Gastroesophageal sphincter (tissue), 4 donors: ENCODE measurements at places on chromosomes 1 and 21.

GRCh38 chr1:234617131-234617985, 7.4 kb upstream of the IRF2BP2 start:
- no peak for ATAC-seq
- H3K27me3 ChIP-seq = no peaks in the 10 kb centered on the region
- no peak overlapping the region for H3K27ac ChIP-seq
- H3K4me1 ChIP-seq = peaks cover 60% of the 10 kb centered on the region
- no peaks in the 10 kb centered on the region for H3K36me3 ChIP-seq

- no peaks in the 10 kb centered on the region for H3K36me3 ChIP-seq
- H3K4me3 ChIP-seq = no peak overlapping the region
- no peaks in the 10 kb centered on the region for H3K27me3 ChIP-seq
- H3K4me1 ChIP-seq = peaks cover 5% of the 10 kb centered on the region
Measured at GRCh38 chr1:24015221-24016210, 35.4 kb upstream of the SRSF10 start.

GRCh38 chr1:51957618-51958017, 32.9 kb downstream of the RAB3B start:
- no peaks in the 10 kb centered on the region for H3K4me1 ChIP-seq
- no peak overlapping the region for H3K4me3 ChIP-seq
- no peak for ATAC-seq
- no peak overlapping the region for H3K27ac ChIP-seq
- H3K36me3 ChIP-seq = no peaks in the 10 kb centered on the region

DNA sequence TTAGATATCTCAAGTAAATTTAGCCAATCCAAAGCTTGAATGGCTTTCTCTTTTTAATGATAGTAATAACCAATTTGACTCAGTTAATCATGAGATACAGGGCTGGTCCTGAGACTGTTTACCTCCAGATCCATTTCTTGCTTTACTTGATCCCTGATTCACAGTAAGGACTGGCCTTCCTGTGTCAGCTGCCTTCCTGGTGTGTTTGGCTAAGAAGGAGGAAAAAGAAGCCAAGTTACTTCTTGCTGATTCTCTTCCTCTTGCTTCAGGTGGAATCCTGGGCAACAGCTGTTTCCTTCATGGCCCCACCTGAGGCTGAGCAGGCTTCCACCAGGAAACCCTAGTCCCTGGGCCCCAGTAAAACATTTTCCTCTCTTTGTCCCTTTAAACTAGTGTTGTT, 14.6 kb upstream of the RC3H1 start:
- H3K36me3 ChIP-seq = no peaks in the 10 kb centered on the region
- no peaks in the 10 kb centered on the region for H3K4me1 ChIP-seq
- ATAC-seq = no peak
- H3K4me3 ChIP-seq = no peak overlapping the region

DNA sequence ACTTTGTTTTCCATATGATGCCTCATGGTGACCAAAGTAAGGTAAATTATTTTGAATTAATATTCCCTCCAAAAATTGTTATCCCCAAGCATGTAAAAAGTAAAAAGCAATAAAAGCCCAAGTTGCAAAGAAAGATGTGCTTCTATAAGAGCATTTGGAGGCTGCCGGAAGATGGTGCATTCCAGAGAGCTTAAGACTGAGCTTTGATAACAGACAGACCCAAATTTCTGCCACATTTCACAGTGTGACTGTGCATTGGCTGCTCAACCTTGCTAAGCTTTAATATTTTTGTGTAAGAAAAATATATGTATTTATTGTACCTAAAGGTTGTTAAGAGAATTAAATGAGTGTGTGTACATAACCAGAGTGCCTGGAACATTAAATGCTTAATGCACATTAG, 67.9 kb downstream of the CYYR1 start:
- H3K27me3 ChIP-seq = no peaks in the 10 kb centered on the region
- ATAC-seq = no peak
- no peaks in the 10 kb centered on the region for H3K4me1 ChIP-seq
- H3K36me3 ChIP-seq = no peaks in the 10 kb centered on the region
- no peak overlapping the region for H3K4me3 ChIP-seq

- H3K4me3 ChIP-seq = no peak overlapping the region
- H3K27ac ChIP-seq = no peak overlapping the region
- H3K36me3 ChIP-seq = no peaks in the 10 kb centered on the region
- ATAC-seq = no peak
- H3K4me1 ChIP-seq = no peaks in the 10 kb centered on the region
Measured at GRCh38 chr1:26403656-26404055, 7.0 kb upstream of the LIN28A start.

DNA sequence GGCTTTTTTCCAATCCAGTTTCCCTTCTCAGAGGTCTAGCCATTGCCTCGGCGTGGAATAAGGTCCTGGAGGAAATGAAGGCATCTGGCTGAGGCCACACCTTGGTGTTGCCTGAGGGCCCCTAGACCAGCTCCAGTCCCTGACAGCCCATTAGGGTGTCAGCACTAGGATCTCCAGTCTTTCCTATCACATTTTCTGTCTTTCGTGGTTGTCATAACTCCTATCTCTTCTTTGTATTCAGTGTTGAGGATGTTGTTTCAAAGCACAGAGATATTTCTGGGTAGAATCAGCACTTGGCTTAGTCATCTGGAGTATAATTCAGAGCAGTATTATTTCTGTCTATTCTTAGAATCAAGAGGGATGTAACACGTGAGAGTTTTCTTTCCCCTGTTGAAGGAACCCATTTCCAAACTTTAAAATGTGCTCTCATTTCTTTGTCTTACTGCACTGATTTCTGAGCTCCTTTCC, 844.3 kb downstream of the KCNT2 start:
- H3K36me3 ChIP-seq = no peaks in the 10 kb centered on the region
- H3K4me1 ChIP-seq = no peaks in the 10 kb centered on the region
- H3K4me3 ChIP-seq = no peak overlapping the region
- ATAC-seq = no peak

GRCh38 chr1:20381045-20381641, 90.5 kb downstream of the VWA5B1 start:
- H3K4me3 ChIP-seq = no peak overlapping the region
- no peaks in the 10 kb centered on the region for H3K36me3 ChIP-seq
- ATAC-seq = no peak
- no peaks in the 10 kb centered on the region for H3K4me1 ChIP-seq

DNA sequence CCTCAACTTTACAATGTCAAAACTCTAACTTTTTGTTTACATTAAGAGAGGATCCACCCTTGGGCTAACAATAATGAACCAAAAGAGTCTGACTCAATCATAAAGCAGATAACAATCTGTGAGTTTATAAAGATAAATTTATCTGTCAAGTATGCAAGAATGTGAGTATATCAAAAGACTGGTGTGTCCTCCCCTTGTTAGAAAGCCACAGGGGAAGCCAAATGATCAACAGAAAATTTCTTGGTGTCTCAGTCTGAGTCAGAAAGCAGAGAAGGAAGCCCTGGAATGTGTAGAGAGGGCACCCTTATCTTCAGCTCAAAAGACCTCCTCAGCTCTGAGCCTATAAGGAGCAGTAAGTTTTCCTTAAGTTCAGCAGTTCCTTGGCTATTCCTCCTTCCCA, 13.9 kb upstream of the PDIK1L start:
- no peak overlapping the region for H3K4me3 ChIP-seq
- no peaks in the 10 kb centered on the region for H3K4me1 ChIP-seq
- H3K36me3 ChIP-seq = no peaks in the 10 kb centered on the region
- H3K27ac ChIP-seq = no peak overlapping the region
- ATAC-seq = no peak

- H3K36me3 ChIP-seq = peaks cover 88% of the 10 kb centered on the region
- H3K4me1 ChIP-seq = peaks cover 4% of the 10 kb centered on the region
- H3K27ac ChIP-seq = no peak overlapping the region
Measured at GRCh38 chr1:54245501-54245900, 45.5 kb downstream of the MRPL37 start.

GRCh38 chr1:156662005-156662799, 15.0 kb downstream of the NES start:
- H3K27me3 ChIP-seq = peaks cover 8% of the 10 kb centered on the region
- no peak for ATAC-seq
- no peak overlapping the region for H3K27ac ChIP-seq
- no peaks in the 10 kb centered on the region for H3K36me3 ChIP-seq
- peaks cover 2% of the 10 kb centered on the region for H3K4me1 ChIP-seq

- H3K4me3 ChIP-seq = no peak overlapping the region
- H3K4me1 ChIP-seq = no peaks in the 10 kb centered on the region
- H3K36me3 ChIP-seq = no peaks in the 10 kb centered on the region
- H3K27ac ChIP-seq = no peak overlapping the region
Measured at GRCh38 chr21:41973861-41974751, 20.3 kb upstream of the C2CD2 start.

GRCh38 chr1:64828829-64829228, 84.0 kb downstream of the RAVER2 start:
- H3K27me3 ChIP-seq = no peaks in the 10 kb centered on the region
- H3K4me3 ChIP-seq = no peak overlapping the region
- H3K27ac ChIP-seq = no peak overlapping the region
- H3K36me3 ChIP-seq = peaks cover 30% of the 10 kb centered on the region
- no peak for ATAC-seq
- H3K4me1 ChIP-seq = peaks cover 8% of the 10 kb centered on the region

GRCh38 chr1:151837197-151837596, 2.4 kb downstream of the C2CD4D start:
- H3K27me3 ChIP-seq = peaks cover 42% of the 10 kb centered on the region
- no peak overlapping the region for H3K27ac ChIP-seq
- H3K4me1 ChIP-seq = no peaks in the 10 kb centered on the region
- H3K36me3 ChIP-seq = no peaks in the 10 kb centered on the region

DNA sequence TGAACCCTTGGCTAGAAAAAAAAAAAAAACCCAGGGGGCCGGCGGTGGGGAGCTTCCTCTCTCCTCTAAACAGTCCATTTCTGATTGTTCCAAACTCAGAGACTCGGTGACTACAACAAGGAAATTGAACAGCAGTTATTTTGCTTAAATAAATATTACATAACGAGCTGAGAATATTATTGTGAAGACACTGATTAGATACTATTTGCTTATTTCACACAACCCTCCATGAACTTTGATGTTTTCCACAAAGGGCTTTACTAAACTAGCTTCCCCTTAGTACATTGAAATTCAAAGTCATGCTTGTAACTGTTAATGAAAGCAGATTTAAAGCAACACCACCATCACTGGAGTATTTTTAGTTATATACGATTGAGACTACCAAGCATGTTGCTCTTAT, at the start of gene CFHR5:
Gene CFHR5 (plus strand): TSS at position 279 of the 400 bp plus-strand sequence. CDS start 109 bp downstream, at position 388.
- H3K36me3 ChIP-seq = no peaks in the 10 kb centered on the region
- H3K4me3 ChIP-seq = no peak within 1 kb of the TSS
- H3K4me1 ChIP-seq = no peaks in the 10 kb centered on the region
- H3K27ac ChIP-seq = no peak within 1 kb of the TSS
- ATAC-seq = no peak

GRCh38 chr21:46092026-46092764, 5.7 kb upstream of the COL6A2 start:
- no peaks in the 10 kb centered on the region for H3K27me3 ChIP-seq
- peaks cover 26% of the 10 kb centered on the region for H3K4me1 ChIP-seq
- H3K27ac ChIP-seq = peak overlapping the region; percentile 98

- no peaks in the 10 kb centered on the region for H3K27me3 ChIP-seq
- ATAC-seq = no peak
- H3K36me3 ChIP-seq = peaks cover 40% of the 10 kb centered on the region
- H3K4me3 ChIP-seq = no peak overlapping the region
Measured at GRCh38 chr1:52613636-52614373, 11.6 kb downstream of the GPX7 start.

DNA sequence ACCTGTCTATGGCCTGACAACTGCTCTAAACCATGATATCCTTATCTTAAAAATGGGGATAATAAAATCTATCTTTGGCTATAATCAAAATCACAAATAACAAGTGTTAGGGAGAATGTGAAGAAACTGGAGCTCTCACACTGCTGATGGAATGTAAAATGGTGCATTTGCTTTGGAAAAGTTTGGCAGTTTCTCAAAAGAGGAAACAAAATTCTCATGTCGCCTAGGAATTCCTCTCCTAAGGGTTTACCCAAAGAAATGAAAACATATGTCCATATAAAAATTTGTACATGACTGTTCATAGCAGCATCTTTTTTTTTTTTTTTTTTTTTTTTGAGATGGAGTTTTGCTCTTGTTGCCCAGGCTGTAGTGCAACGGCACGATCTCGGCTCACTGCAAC, 64.3 kb downstream of the ZNF281 start:
- H3K4me3 ChIP-seq = no peak overlapping the region
- ATAC-seq = no peak
- H3K36me3 ChIP-seq = no peaks in the 10 kb centered on the region
- no peaks in the 10 kb centered on the region for H3K4me1 ChIP-seq
- no peaks in the 10 kb centered on the region for H3K27me3 ChIP-seq
- H3K27ac ChIP-seq = no peak overlapping the region

- no peaks in the 10 kb centered on the region for H3K36me3 ChIP-seq
- no peak overlapping the region for H3K4me3 ChIP-seq
- H3K4me1 ChIP-seq = no peaks in the 10 kb centered on the region
- no peak overlapping the region for H3K27ac ChIP-seq
- no peaks in the 10 kb centered on the region for H3K27me3 ChIP-seq
Measured at GRCh38 chr1:63784489-63785390, 10.9 kb downstream of the ROR1 start.

DNA sequence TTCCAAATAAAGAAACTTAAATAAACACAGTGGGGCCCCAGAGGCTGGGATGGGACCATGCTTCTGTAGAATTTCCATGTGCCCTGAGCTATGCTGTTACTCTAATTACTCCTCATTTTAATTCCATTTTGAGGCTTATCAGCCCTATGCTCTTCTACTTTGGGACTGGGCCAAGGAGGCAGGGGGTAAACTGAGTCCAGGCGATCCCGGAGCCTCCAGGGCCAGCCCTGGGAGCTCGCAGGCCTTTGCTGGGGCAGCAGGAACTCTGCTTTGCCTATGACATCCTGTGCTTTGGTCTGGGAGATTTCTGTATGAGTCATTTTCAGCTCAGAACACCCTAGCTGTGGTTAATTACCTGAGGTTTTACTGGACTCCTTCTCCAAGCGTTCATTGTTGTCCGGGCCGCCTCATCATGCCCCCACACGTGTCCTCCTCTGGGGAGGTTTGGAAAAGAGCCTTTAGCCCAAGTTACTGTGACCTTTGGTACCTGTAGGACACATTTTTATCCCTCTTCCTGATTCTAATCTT, 95.7 kb downstream of the RHOU start:
- H3K4me3 ChIP-seq = no peak overlapping the region
- no peak overlapping the region for H3K27ac ChIP-seq
- peaks cover 26% of the 10 kb centered on the region for H3K4me1 ChIP-seq
- no peaks in the 10 kb centered on the region for H3K27me3 ChIP-seq
- no peak for ATAC-seq

GRCh38 chr1:67939942-67940341, 106.7 kb upstream of the GNG12 start:
- ATAC-seq = no peak
- no peaks in the 10 kb centered on the region for H3K27me3 ChIP-seq
- no peaks in the 10 kb centered on the region for H3K36me3 ChIP-seq

DNA sequence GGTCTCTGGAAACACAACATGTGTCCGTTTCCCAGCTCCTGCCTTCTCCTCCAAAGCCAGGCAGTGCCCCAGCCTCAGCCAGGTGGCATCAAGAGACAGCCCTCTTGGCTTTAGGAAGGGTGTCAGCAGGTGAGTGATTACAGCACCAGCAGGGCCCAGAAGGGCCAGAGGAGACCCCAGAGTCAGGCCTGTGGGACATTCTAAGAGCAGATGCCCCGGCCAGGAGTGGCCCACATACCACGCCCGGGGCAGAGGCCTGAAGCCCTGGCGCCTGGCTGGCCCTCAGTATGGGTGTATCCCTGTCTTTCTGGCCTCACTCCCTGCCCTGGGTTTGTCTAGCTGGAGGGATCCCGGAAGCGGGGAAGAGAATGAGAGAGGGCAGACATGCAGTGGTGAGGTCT, 109.2 kb downstream of the CASZ1 start:
- H3K27ac ChIP-seq = peak overlapping the region; percentile 95
- H3K36me3 ChIP-seq = no peaks in the 10 kb centered on the region
- peaks cover 65% of the 10 kb centered on the region for H3K4me1 ChIP-seq
- H3K27me3 ChIP-seq = no peaks in the 10 kb centered on the region
